ENCODE measurements at places on chromosomes 12 and 14. TPM values are rescaled to one million over a fixed set of nuclear protein-coding genes. Genes with fewer than 3 reads are reported as not detected.

C14orf39 gene
- not detected for polyA plus RNA-seq

ZFHX2 gene
- 0.26 TPM for polyA plus RNA-seq

DPF3 gene
- 6.0 TPM for polyA plus RNA-seq

TSHR gene
- not detected for polyA plus RNA-seq

FITM1 gene
- polyA plus RNA-seq: 1.1 TPM

IRAK3 gene
- not detected for polyA plus RNA-seq

IL23A gene
- polyA plus RNA-seq: 12.4 TPM

All from IgD-negative memory B cell (primary cell).